ENCODE measurements at places on chromosomes 7 and 10.

GRCh38 chr7:111014079-111014478, 76.8 kb upstream of the LRRN3 start:
- DNase-seq = no peak

- no peak for DNase-seq
Observed at GRCh38 chr10:9452056-9452455, 1397.6 kb downstream of the GATA3 start.

DNA sequence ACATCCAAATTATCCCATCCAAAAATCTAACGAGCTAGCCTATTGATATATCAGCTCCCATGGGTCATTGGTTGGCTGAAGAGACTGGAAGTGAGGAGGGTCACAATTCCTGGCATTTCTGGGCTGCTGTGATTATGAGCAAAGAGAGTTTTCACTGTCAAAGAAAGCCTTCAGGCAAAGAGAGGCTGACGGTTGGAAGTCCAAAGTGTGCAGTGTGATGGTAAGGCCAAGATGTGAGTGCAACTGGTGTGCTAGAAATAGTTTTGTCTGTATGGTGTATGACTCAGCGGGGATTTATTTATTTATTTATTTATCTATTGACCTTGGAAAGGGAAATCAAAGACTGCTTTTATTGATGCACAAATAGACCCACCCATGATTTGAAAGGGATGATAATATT, 75.0 kb downstream of the AASS start:
- no peak for DNase-seq

DNA sequence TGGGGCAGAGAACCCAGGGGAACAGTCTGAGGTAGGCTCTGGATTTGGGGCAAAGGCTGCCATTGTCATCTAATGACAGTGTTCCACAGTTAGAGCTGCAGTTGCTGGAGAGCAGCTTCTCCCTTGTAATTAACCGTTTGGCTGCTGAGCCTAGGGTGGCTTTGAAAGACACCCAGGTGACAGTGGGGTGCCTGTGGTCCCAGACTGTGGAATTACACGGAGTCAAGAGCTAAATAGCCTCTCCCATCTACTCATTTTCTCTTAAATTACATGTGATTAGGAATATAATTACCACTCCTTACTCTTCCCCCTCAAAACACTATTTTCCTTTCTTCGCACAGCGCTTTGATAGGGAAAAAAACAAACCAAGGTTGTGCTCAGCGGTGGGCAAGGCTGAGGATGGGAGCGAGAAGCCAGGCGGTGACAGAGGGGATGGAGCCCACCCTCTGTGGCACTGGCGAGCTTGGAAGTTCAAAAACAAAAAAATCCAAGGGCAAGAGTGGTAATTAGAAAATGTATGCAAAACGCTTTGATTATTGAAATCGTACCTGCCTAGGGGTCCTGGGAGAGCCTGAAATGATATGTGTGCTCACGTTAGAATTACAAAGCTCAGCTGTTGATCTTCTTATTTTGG, 44.1 kb downstream of the BAMBI start:
- DNase-seq = no peak

DNA sequence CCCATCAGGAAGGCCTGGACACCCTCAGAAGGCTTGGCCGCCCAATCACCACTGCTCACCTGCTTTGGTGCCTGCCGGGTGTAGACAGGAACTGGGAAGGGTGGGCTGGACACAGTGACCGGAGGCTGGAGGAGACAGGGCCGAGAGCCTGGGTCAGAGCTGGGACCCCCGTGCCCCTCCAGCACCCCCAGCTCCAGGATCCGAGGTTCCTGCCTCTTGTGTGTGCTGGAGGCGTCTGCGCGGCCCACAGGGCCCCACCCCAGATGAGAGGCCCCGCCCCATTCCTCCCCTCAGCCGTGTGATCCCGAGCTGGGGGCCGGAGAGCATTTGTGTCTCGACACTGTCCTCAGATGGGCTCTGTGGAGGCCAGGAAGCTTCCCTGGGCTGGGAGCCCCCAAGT, 9.4 kb downstream of the ADAM8 start:
- DNase-seq = no peak

GRCh38 chr10:11150231-11150731, 132.6 kb downstream of the CELF2 start:
- peak; percentile 80 for DNase-seq

DNA sequence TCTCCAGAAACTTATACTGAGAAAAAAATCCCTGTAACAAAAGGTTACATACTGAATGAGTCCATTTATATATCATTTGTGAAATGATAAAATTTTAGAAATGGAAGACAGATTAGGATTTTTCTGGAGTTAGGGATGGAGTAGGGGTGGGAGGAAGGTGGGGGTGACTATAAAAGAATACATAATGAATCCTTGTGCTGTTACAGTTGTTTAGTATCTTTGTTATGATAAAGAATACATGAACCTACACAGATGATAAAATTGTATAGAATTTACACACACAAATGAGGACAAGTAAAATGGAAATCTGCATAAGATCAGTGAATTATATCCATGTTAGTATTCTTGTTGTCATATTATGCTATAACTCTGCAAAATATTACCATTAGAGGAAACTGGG, 41.7 kb upstream of the CCSER2 start:
- no peak for DNase-seq

- no peak for DNase-seq
Observed at GRCh38 chr7:85757348-85757747, 570.5 kb upstream of the SEMA3D start.

- DNase-seq = no peak
Observed at GRCh38 chr10:126081841-126082466, 185.6 kb downstream of the FANK1 start.
